SK-N-MC (cell line): ENCODE measurements at places on chromosomes 1 and 21.

DNA sequence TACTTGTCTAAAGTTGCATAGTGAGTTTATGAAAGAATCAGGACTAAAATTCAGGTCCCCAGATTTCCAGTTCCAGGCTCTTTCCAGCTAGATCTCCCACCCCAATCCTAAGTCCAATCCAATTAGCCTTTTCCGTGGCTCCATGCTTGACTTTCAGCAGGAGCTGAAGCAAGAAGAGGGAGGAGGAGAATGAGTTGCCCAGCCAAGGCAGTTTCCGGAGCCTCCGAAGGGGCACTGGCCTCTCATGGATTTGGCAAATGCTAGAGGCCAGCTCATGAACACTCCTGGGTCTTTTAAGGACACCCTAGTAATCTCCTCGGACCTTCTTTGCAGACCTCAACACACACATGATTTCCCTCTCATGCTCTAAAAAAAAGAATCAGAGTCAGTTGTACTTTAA is 10.5 kb upstream of the LRRC52 start:
- DNase-seq, result no peak

GRCh38 chr1:240342251-240342625 is 250.6 kb downstream of the FMN2 start:
- DNase-seq, result no peak

DNA sequence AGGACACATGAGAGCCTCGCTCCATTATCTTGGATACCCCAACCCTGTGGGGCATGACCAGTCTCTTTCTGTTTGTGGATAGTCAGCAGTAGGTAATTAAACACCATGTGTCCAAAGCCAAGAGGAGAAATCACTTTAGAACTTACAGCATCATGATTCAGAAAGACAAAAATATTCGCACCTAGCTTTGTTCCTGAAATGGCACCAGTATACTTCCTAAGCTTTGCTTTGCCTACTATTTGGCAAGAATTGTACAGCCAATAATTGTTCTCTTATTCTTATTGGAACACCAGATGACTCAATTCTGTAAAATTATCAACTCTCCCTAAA is 24.2 kb downstream of the TNFRSF9 start:
- DNase-seq, result no peak

DNA sequence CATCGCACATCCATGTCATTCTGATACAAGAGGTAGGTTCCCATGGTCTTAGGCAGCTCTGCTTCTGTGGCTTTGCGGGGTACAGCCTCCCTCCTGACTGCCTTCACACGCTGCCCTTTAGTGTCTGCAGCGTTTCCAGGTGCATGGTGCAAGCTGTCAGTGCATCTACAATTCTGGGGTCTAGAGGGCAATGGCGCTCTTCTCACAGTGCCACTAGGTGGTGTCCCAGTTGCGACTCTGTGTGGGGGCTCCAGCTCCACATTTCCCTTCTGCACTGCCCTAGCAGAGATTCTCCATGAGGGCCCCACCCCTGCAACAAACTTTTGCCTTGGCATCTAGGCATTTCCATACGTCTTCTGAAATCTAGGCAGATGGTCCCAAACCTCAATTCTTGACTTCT is 138.2 kb upstream of the BRINP3 start:
- no peak for DNase-seq

DNA sequence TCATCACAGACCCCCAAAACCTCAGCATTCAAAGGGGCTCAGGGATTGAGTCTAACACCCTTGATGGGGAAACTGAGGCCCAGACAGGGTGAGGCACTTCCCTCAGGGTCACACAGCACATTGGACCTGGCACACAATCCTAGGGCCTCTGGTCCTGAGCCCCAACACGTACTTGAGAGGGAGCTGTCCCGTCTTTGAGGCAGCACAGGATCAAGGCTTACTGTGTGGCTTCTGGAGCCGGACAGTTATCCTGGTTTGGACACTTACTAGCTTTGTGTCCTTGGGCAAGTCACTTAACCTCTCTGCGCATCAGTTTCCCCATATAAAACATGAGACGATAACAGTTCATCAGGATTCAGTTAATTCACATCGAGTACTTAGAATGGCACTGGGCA is 26.5 kb downstream of the RUNX3 start:
- DNase-seq, result no peak

GRCh38 chr1:97647776-97648175 is 273.1 kb downstream of the DPYD start:
- DNase-seq, result no peak

- DNase-seq, result no peak
Observed at GRCh38 chr1:22767852-22768251, 57.2 kb downstream of the EPHB2 start.

GRCh38 chr1:65027666-65028358 is 61.5 kb upstream of the JAK1 start:
- no peak for DNase-seq

DNA sequence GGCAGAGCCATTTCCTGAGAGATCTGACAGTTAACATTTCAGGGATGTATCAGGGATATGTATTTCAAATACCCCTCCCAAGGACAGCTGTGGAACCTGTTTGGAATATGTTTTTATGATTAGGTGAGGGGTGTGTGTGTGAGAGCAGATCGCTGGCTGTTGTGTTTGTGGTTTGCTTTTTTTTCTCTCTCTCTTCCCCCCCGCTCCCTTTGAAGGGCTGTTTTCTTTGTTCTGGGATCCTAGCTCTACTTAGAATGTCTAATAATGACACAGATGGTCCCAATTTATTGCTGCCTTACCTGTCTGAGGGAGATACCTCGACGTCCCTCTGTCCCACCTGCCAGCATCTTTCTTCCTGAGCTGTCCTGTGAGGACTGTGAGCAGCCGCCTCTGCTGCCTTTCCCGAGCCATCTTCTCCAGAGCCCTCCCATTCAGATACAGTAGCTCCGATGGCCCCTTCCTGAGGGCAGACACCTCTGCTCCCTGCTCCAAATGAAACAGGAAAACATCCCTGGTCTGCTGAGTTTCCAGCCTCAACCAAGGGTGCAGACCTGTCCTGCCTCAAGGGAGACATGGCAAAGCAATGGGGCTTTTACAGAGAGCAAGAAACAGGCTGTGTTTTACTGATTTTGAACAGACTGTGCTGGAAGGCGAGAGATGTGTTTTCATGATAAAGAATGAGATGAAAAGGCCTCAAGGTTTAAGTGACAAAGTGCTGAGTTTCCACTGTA is 138.0 kb upstream of the TNR start:
- DNase-seq, result no peak

- DNase-seq, result no peak
Observed at GRCh38 chr1:169461390-169462000, 24.2 kb downstream of the SLC19A2 start.

- no peak for DNase-seq
Observed at GRCh38 chr1:154521695-154522094, 19.5 kb upstream of the SHE start.

- no peak for DNase-seq
Observed at GRCh38 chr1:199460933-199461332, 566.6 kb upstream of the NR5A2 start.

DNA sequence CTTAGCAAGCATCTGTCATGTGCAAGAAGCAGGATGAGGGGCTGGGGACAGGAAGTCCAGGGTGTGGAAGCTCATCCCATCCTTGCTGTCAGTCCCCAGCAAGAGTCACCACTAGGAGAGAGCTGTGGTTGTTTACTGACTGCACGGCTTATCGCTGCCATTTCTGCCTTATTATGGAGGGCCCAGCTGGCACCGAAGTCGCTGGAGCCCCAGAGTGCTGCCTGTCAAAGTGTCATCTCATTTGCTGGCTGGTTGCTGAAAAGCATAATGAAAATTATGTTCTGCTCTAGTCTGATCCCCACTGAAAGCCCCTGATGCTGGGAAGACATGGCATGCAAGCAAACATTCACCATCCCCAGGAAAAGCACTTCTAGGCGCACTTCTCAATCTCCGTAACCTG is 642.7 kb downstream of the NPHP4 start:
- DNase-seq, result no peak

GRCh38 chr1:91725618-91725988 is 160.3 kb downstream of the TGFBR3 start:
- no peak for DNase-seq

DNA sequence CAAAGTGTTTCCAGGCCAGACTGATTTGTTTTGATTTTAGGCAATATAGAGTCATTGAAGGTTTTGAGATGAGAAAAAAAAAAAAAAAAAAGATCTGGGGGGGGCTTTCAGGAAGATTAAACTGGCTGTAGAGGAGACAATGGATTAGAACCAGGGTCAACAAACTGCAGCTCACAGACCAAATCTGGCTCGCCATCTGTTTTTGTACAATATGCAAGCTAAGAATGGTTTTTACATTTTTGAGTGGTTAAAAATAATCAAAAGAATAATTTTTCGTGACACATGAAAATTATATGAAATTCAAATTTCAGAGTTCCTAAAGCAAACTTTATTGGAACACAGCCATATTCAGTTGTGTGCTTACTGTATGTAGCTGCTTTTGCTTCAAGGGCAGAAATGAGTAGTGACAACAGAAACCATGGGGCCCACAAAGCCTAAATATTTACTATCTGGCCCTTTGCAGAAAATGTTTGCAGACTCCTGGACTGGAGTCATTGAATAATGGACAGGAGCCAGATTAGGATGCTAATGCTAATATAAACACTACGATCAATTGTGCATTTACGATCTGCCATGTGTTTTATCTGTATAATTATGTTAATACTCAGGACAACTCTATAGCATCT is 375.7 kb upstream of the DAB1 start:
- DNase-seq, result no peak

DNA sequence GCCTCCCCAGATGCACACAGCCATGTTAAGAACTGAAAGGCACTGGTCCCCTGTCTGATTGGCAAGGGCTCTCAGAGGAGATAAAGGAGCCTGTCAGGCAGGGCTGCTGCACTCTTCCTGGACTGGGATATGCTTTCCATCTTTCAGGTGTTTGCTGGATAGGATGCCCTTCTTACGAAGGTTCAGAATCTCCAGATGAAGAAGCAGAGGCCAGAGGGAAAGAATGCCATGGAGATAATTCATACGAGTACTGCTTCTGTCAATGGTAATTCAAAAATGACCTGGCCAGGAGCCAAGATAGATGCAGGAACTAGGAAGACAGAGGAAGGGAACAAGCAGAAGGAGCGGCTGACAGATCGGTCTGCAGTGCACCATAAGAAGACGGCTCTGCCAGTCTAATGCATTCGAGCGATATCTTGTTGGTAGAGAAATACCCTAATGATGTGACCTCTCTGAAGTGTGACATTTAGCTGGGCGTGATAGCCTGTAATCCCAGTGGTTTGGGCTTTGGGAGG is 16.6 kb upstream of the ATP2B4 start:
- no peak for DNase-seq

DNA sequence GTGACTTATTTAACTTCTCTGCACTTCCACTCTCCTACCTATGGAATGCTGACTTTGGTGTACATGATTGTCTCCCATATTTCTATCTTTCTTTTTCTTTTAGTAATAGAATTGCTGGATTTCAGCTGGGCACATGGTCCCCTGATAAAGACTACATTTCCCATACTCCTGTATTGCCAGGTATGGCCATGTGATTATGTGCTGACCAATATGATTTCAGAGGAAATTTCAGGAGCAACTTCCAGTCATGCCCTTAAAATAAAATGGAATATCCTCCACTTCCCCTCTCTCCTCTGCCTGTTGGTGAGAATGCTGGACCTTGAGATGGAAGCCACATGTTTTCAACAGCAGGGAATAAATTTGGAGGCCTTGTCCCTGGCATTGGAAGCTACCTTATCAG is 130.7 kb upstream of the IGSF21 start:
- no peak for DNase-seq

- no peak for DNase-seq
Observed at GRCh38 chr1:79364896-79365295, 358.4 kb upstream of the ADGRL4 start.

DNA sequence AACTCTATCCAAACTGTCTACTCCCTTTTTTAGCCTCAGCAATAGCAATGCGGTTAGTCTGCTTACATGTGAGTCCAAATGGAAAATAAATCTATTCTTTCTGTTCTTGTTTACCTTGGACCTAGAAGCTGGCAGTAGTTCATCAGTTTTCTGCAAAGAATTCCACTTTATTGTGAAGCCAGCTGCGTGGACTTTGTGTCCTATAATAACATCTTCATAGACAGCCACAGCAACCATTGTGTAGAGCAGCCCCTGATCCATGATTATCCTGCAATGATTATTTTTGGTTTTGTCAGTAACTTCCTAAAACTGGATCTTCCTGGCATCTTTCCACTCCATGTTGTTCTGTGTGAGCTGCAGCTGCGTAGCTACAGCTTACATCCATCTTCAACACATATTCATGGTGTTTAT is 408.7 kb downstream of the NUF2 start:
- DNase-seq, result no peak

- no peak for DNase-seq
Observed at GRCh38 chr1:47611992-47612391, 174.1 kb downstream of the FOXD2 start.

DNA sequence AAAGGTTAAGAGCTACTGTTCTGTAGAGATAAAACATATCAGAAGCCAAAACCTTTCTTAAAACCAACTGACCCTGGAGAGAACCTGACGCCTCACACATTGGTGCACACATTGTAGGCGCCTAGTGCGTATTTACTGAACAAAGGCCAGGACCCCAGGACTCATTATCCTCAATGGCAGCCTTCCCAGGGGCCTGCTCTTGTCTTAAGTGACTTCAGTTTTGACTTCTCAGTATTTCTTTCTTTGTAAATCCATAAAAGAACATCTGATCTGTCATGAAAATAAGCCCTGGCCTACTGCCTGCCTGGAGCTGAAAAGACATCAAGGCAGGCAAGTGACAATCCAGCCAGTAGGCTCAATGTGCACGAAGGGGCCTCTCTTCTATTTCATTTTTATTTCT is 27.6 kb downstream of the ABCA4 start:
- DNase-seq, result no peak

- peak; percentile 88 for DNase-seq
Observed at GRCh38 chr1:22370190-22370498, 81.5 kb upstream of the ZBTB40 start.

GRCh38 chr1:7729761-7730160 is 41.3 kb upstream of the VAMP3 start:
- no peak for DNase-seq

DNA sequence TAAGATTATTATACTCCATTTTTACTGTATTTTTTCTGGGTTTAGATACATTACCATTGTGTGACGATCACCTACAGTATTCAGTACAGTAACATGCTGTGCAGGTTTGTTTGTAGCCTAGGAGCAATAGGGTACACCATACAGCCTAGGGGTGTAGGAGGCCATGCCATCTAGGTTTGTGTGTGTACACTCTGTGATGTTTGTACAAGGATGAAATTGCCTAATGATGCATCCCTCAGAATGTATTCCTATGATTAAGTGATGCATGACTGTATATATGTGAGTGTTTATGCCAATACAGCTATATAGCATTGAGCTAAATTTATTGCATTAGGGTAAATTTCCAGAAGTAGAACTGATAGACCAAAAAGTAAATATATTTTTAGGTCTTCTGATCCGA is 23.3 kb downstream of the TUFT1 start:
- DNase-seq, result no peak

GRCh38 chr1:78069784-78070183 is 24.0 kb downstream of the GIPC2 start:
- no peak for DNase-seq

DNA sequence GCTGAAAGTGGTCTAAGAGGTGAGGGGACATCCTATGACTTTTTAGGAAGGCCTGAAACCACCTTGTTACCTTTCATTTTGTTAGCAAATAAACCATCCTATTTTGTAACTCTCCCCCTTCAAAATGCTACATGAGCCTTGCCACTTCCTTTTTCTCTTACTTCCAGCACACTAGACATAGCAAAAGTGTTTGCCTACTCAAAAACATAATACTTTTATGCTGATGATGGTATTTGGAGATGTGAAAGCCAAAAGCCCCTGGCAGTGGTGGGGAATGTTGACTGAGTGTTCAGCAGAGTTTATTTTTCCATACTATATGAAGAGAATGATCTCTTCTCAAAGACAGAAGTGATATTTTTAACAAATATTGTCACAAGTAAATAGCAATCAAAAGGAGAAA is 134.2 kb downstream of the EDEM3 start:
- no peak for DNase-seq
